ENCODE measurements at places on chromosomes 3 and 15. TPM values are rescaled to one million over a fixed set of nuclear protein-coding genes. Genes with fewer than 3 reads are reported as not detected.

Gene CRYGS
- total RNA-seq = 0.43 TPM

Gene TM4SF4
- 40.4 TPM for total RNA-seq

Gene VGLL3
- 4.4 TPM for total RNA-seq

Gene RASL12
- total RNA-seq = 0.15 TPM

Gene METTL6
- 30.7 TPM for total RNA-seq

Gene PLSCR5
- total RNA-seq = not detected

Gene HSPBAP1
- total RNA-seq = 5.2 TPM

Gene LRRC28
- 18.7 TPM for total RNA-seq

Gene TTLL13
- 0.14 TPM for total RNA-seq

Gene BOC
- 6.4 TPM for total RNA-seq

Gene CFAP20DC
- total RNA-seq = 2.5 TPM

Gene NEK10
- total RNA-seq = 1.2 TPM

Gene TAGLN3
- not detected for total RNA-seq

Gene A4GNT
- not detected for total RNA-seq

Gene TM6SF1
- total RNA-seq = not detected

Gene SAMMSON
- total RNA-seq = not detected

Gene MFSD1
- total RNA-seq = 45.7 TPM

Gene GUCA1C
- total RNA-seq = not detected

Gene ZNF860
- total RNA-seq = 0.90 TPM

Gene TGM4
- total RNA-seq = 0.12 TPM

Gene FGF7
- not detected for total RNA-seq

Gene C15orf62
- total RNA-seq = 0.16 TPM

Gene C3orf85
- total RNA-seq = not detected

Gene BCL2A1
- 11.4 TPM for total RNA-seq

Gene GOLGA8H
- total RNA-seq = 1.2 TPM

Data from A549 treated with ZK216348 at 1 μM for 4 hours (cell line).